Stimulated activated CD4-positive, alpha-beta T cell treated with anti-CD3 and anti-CD28 coated beads, Interleukin-4, amount 100 ng/mL, for 4 hours (primary cell): ENCODE measurements at places on chromosomes 7 and 10.

DNA sequence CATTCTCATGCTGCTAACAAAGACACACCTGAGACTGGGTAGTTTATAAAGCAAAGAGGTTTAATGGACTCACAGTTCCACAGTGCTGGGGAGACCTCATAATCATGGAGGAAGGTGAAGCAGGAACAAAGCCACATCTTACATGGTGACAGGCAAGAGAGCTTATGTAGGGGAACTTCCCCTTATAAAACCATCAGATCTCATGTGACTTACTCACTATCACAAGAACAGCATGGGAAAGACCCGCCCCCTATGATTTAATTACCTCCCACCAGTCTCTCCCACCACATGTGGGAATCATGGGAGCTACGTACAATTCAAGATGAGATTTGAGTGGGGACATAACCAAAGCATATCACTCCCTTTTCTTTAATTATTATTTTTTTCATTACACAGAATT is 16.6 kb downstream of the COL28A1 start:
- DNase-seq, result no peak

DNA sequence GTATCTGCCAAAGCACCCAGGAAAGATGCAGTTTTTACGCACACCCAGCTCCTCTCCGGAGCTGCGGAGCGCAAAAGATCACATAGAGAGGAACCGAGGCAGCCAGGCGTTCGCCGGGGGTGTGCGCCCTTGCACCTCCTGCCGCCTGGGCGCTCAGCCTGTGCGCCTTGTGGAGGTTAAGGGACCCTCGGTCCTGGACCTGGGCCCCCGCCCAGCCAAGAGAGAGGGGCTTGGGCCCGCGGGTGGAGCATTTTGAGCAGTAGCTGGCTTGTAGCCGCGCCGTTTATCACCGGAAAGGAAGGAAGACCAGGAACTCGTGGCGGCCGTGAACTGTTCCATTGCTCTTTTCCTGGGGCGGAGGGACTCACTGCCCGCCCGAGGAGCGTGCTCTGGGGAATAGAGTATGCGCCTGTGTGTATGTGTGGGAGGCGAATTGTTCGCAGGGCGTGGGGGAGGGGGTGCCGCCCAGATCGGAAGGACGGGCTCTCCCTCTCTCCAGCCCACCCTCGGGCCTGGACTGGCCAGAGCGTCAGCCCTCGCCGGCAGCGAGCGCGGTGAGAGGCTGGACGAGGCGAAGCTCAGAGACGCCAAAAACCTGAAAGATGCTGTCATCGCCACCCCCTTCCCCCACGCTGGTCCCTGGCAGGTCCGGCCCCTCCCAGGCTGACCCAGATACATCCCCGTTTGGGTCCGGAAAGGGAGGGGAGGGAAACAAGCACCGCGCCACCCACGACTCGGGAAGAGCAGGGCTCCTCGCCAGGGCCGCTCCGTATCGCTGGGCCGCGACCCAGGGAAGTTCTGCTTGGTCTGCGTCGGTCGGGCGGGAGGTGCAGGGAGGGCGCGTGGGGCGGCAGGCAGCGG is 1.2 kb upstream of the WNT2 start:
- DNase-seq, result no peak

DNA sequence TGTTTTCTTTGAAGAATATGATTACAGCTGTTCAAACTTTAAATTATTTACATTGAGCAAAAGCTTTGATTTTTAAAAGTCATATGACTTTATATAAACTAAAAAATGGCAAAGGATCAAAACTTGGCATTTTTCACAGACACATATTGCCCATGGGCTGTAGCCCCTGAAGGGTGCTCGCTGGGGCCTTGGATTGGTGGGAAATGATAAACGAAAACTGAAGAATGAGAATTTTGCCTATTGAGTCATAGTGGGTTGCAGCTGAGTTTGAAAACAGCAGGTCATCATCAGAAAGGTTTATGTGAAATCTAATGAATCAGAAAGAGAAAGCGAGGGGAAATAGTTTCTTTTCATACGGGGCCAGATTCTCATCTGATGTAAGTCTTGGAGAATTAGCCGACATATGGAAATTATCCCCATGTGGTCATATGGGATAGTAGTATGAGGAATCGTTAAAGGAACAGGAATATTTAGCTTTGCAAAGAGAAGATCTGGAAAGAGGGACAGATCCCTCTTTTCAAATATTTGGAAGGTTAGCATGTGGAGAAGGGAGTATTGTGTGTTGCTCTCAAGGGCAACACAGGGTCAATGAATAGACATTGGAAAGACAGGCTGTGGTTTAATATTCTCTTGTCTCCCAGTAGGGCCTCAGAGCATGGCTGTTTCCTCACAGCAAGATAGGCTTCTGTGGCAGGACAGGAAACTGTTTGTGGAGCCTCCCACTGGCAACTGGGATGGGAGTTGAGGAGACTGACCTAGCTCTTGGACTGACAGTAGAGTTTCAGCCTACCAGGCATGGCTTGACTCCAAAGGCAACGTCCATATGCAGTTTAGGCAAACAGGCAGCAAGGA is 119.0 kb downstream of the FZD1 start:
- no peak for DNase-seq

DNA sequence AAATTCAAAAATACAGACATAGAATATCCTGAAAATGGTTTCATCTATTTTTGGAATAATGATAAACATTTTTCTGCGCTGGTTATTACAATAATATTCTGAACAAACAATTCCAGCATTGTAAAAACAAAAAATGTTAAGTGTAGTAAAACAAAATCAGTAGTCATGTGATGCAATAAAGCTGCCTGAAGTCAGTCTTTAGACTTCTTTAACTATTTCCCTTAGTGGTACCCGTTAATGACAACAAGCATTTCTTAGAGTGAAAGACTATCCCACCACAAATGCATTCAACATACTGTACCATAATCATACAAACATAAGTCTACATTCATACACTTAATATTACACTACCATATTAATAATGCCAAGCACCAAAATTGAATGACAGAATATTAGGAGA is 1.6 kb downstream of the SKAP2 start:
- DNase-seq, result no peak
